ENCODE measurements at places on chromosomes 16 and 17.

DNA sequence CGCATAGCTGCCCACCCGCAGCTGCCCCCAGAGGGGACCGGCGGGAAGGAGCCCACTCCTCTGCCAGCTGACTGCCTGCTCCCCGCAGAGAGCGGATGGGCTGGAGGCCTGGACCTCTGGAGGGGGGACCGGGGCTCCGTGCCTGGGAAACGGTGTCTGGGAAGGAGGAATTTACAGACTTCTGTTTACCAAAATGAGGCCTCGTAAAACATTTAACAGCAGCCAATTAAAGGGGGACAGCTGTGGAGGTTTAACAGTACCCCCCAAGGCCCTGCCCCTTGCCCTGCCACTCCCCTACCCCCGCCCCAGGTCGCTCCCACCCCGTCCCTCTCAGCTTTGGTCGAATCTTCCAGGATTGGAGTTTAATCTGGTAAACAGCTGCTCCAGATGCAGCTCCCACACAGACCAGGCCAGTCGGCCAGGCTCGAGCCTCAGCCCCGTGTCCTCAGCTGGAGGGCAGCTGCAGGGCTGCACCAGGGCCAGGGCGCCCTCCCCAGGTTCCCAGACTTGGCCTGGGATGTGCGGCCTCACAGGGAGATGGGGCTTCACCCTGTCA lies 41.1 kb downstream of the BAHCC1 start:
- DNase-seq = no peak

GRCh38 chr17:32519228-32520103 lies 32.7 kb downstream of the CDK5R1 start:
- no peak for DNase-seq

DNA sequence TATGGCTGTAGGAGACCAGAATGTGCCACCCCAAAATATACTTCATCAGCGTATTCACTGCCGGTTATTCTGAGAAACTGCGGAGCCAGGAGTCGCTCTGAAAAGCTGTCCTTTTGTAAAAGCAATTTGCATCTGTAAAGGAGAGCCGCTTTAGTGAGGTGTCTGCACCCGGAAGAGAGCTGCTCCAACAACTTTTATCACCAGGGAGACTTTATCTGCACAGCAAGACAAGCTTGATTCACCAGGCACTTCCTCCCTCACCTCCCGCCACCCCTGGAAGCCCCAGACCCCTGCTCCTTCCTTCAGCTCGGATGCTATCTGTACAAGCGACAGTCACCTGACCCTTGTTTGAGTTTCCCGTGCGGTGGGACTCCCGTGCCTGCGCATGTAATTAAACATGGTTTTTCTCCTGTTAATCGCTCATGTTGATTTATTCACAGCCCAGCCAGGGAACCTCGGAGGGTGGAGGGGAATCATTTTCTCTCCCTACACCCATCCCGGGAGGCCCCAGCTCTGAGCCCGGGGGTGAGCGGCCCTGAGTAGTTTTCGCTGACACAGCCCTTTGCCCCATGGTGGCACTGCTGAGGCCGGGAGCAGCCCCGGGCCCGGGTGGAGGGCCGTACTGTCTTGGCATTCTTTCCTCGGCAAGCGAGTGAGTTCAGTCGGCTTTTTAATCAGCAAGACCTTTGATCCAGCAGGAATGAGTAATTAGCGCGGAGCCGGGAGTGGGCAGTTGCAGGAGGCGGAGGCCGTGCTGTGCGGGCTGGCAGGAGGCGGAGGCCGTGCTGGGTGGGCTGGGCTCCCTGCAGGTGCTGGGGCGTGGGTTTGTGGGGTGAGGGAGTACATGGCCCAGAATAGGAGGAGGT lies 222.7 kb upstream of the CIBAR2 start:
- DNase-seq = no peak

DNA sequence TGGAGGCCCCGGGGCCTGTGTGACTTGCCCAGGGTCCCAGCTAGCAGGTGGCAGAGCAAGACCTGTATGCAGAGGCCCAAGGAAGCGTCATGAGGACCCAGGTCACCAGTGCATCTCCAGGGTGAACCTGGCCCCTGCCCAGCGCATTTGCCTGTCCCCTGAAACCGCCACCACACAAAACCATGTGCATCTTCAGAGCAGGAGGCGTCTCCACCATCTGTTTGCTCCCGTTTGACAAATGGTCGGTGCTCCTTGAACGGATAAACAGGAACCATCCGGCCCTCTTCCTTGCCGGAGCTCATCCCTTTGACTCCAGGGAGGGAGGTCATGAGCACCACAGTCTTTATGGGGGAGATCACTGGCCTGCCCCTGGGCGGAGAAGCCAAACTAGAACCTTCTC lies 62.5 kb downstream of the JPH3 start:
- DNase-seq = no peak

- DNase-seq = no peak
Observed at GRCh38 chr16:4139968-4140367, 23.7 kb upstream of the ADCY9 start.

GRCh38 chr16:60363566-60363965 lies 1629.5 kb upstream of the GOT2 start:
- DNase-seq = no peak

GRCh38 chr16:25092441-25092840 lies 19.1 kb upstream of the LCMT1 start:
- DNase-seq = no peak

DNA sequence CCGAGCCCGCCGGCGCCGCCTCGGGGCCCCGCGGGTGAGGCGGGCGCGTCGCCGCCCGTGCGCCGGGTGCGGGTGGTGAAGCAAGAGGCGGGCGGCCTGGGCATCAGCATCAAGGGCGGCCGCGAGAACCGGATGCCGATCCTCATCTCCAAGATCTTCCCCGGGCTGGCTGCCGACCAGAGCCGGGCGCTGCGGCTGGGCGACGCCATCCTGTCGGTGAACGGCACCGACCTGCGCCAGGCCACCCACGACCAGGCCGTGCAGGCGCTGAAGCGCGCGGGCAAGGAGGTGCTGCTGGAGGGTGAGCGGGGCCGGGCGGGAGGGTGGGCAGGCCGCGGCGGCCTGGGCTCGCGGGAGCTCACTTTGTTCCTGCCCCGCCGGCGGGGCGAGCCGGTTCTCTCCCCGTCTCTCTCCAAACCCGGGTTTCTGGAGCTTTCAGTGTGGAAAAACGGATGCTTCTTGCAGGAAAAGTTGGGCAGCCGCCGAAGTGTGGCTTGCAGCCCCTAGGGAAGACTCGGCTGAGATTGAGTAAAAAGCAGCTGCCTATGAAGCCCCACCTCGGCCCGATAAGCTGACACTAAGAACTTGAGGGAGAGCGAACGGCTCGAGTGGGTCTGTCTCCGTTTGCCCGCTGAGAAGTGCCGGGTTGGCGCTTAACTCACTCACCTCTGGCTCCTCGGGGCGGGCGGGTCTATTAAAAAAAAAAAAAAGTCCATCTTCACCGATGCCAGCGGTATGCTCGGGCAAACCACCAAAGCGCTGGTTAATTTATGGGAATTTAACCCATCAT lies 677 bp downstream of the SNTB2 start:
- DNase-seq = no peak

DNA sequence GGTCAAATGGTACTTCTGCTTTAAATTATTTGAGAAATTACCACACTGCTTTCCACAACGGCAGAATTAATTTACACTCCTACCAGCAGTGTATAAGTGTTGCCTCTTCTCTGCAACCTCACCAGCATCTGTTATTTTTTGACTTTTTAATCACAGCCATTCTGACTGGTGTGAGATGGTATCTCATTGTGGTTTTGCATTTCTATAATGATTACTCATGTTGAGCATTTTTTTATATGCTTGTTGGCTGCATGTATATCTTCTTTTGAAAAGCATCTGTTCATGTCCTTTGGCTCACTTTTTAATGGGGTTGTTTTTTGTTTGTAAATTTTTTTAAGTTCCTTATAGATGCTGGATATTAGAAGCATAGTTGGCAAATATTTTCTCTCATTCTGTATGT lies 446.7 kb downstream of the PMP22 start:
- no peak for DNase-seq

DNA sequence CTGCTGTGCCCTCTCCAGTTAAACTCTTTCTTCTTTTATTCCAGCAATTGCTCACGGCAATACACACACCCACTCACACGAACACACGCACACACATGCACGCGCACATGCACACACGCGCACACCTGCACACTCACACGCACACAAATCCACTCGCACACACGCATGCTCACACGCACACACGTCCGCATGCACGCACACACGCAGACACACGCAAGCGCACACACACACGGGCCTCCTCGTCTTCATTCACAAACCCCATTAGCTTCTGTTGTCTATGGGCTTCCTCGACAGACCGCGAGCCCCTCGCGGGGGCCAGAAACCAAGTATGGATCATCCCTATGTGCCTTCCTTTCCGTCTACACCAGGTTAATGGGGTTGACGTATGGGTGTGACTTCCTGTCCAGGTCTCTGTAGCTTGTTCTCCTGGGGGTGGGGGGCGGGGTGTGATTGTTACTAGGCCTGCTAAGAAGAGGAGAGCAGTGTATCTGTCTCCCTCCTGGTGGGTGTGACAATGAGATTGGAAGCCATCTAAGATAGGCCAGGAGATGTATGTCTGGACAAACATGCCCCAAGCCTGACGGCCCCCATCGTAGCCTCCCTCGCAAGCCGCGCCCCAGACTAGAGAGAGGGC lies 670 bp upstream of the CTF1 start:
- DNase-seq = no peak

GRCh38 chr17:48553826-48554225 lies 8.9 kb upstream of the HOXB2 start:
- DNase-seq = no peak

GRCh38 chr17:78053777-78054468 lies 74.6 kb downstream of the TMC6 start:
- DNase-seq = no peak

GRCh38 chr16:89795676-89796075 lies 20.8 kb downstream of the FANCA start:
- no peak for DNase-seq

GRCh38 chr16:15690296-15690695 lies 40.3 kb downstream of the NDE1 start:
- no peak for DNase-seq

GRCh38 chr16:57314161-57314785 lies 29.8 kb upstream of the PLLP start:
- no peak for DNase-seq

DNA sequence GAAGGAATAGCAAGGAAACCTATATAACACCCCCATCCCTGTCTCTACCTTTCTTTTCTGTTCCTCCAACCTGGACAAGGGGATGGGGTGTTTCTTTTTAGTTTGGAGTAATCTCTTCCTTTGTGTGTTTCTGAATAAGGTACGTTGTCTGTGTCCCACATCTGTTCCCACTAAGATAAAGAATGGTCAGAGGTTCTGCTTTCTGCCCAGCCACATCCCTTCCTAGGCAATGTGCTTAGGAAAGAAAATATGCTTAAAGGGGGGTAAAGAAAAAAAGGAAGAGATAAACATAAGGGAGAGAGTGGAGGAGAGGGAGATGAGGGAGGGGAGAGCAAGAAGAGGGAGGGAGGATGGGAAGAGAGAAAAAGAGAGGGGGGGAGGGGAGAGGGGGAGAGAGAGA lies 35.1 kb downstream of the SLC6A2 start:
- DNase-seq = no peak

DNA sequence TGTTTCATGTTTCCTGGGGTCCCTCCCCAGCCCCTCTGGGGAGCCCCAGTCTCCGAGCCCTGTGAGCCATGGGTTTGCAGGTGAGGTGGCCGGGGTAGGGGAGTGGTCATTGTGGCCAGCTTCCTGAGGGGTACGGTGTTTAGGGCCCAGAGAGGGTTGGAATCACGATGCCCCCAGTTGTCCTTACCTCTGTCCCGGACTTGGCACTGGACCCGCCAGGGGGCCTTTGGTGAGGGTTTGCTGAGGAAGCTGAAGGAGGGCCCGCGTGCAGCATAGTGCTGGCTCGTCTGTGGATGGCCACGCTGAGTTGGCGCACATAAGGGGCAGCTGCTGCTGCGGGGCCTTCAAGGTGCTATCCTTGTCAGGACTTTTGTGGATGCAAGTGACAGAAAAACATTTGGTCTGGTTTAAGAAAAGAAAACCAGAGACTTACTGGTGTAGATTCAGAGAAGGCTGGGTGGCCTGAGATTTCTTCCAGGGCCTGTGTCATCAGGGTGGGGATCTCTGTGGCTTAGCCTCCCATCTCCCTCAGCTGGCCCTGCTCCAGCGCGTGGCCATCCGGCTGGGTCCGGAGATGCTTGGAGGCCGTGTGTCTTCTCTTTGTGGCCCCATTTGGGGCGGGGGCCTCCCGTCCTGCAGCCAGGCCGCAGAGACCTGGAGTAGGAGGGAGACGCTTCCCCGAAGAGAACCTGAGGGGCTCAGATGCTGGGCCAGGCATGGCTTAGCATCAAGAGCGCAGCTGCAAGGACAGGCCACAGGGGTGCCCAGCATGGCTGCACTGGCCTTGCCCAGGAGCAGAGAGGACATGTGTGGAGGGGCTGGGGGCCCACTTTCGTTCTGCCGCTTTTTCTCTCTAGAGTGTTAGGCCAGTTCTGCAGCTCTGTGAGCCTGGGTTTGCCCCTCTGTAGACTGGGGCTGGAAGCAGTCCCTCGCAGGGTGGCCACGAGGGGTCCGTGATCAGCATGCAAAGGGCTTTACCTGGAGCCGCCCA lies 33.7 kb upstream of the NUDT16L1 start:
- DNase-seq = no peak

DNA sequence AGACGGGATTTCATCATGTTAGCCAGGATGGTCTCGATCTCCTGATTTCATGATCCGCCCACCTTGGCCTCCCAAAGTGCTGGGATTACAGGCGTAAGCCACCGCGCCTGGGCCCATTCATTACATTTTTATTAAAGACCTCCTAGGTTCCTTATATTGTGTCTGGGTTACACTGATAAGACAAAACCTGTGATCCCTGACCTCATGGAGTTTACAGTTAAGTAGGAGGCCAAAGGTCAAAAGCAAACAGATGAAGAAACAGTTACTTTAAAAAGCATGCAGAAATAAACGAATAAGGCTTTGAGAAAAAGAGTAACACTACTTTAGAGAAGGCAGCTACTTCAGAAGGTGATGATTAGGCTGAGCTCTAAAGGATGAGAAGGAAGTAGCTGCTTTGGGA lies 14.9 kb upstream of the HLF start:
- no peak for DNase-seq

DNA sequence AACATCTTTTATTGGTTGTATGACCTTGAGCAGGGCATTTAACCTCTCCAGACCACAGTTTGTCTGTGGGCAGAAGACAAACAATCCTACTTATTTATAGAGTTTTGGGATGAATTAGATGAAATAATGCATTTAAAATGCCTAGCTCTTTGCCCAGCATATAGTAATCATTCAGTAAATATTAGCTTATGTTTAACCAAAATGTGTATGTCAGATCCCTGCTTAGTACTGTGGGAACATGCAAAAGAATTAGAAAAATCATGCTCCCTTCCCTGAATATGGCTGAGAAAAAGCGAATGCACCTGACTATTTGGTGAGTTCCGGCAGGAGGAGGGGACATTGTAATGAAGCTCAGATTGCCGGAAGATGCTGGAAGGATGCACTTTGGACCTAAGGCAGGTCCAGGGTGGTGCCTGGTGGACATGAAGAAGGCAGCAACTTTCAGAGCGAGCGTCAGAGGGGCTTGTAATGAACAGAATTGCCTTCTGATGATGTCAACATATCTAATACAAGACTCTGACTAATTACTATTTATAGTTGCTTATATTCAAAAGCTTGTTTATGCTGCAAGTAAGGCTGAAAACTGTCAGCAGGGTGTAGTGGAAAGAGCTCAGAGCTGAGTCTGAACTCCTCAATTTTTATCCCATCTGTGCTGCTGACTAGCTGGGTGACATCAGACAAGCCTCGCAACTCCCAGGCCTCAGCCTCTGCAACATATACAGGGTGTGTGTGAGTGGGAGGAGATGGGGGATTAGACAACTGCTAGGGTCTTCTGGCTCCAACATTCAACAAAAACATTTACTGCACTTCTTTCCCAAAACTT lies 221.2 kb downstream of the PRKCA start:
- DNase-seq = no peak

Measured in NCI-H187 treated with DMSO at 0.1 percent for 48 hours (cell line).